ELF-1 (cell line): ENCODE measurements at places on chromosomes 1 and 21.

DNA sequence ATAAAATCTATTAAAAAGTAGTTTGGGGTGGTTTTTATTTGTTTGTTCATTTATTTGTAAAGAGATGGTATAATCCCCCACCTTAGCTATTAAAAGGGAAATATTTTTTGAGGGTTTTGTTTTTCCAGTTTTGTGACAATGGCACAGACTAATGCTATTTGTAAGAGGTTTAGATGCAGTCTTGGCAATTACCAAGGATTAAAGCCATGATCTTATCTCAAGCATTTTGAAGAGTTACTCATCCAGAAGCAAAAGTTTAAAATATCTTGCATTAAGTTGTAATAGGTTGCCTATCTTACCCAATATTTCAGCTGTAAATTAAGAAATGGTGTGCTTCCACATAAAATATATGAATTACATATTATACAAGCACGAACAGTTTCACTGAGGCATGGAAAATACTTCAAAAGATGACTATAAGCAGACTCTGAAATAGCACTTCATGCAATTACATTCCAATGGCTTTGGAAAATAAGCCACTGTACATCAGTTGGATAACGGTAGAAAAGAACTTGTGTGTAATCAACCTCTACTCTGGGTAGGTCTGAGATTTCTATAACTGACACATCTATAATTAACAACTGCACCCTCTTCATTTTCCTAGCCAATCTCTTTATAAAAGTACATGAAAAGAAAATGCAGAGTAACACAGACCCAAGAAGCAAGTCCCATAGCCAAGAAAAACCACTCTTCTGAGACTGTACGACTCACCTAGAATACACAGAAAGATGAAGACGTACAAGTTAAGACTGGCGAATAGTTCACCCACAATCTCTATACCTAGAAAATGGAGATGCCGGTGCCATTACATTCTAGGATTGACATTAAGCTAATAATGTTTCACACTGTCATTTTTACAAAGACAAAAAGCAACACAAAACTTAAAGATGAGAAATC, 95.2 kb downstream of the PTPN14 start:
- DNase-seq = no peak

DNA sequence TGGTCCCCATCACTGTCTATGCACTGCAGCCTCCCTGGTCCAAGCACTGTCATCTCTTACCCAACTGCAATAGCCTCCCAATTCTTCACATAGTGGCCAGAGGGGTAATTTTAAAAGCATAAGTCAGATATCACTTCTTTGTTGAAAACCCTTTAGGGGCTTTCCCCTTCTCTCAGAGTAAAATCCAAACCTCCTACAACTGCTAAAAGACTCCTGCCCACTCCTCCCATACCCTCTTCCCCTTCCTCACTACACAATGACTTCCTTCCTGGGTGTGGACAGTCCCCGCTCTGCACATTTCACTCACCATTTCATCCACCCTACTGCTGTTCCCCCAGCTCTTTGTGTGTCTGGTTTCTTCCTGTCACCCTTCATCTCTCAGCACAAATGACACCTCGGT, 8.3 kb downstream of the MCOLN2 start:
- DNase-seq = no peak

- no peak for DNase-seq
These were observed 10.1 kb upstream of the ST6GALNAC5 start for GRCh38 chr1:76857138-76857537.

DNA sequence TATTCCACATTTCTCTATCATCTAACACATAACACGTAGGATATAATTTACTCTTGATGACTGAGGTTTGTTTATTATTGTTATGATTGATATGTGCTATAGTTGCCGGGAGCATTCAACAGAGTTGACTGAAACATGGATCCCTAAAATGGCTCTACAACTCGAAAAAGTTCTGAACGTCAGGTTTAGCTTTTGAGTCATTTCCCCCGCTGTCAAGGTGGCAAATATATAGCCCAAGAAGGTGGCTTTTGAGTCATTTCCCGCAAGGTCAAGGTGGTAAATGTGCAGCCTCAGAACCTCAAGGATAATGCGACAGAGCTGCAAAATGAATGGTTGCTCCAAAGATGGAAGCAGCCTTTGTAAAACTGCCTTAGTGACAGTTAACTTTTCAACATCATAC, 104.0 kb downstream of the NIBAN1 start:
- DNase-seq = no peak

DNA sequence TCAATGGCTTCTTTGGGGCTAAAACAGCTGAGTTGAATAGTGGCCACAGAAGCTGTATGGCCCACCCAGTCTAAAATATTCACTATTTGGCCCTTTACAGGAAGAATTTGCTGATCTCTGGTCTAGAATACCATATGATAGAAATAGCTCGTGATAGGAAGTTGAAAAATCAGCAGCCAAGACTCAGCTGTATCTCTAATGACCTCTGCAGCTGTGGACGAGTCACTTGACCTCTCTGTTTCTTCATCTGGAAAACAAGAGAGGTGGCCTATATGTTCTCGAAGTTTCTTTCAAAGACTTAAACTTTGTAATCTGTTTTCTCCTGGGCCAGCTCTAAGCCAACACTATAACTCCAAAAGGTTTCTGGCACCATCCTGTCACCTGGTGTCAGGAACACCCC, 129.2 kb downstream of the ZBTB18 start:
- DNase-seq = no peak

DNA sequence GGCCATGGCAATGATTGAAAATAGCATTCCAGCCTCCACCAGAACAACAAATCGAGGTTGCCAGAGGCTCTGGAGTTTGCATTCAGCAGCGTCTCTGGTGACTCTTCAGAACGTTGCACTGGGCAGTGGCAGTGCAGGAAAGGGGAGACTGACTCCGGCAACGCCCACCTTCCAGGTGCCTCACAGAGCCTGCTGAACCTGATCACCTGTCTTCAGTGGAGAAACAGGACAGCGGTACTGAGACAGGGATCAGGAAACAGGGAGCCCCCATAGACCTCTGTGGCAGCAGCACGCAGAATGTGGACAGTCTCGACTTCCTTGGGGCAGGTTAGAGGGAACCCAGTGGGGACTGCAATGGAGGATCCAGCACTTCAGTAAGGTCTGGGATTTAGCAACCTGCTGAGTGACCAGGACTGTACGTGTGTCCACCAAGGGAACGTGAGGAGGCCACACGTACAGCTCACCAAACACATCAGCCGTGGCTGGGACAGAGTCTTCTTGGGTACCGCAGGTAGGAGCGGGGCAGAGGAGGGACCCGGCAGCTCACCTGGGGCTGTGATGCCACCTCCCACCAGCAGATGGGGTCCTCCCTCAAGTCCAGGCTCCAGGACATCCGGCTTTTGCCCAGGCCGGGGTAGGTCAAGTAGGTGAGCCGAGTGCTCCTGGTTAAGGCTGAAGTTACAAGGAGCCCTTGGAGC, 128.6 kb downstream of the PRDM2 start:
- DNase-seq = peak; percentile 82

GRCh38 chr1:248611883-248612414, 14.4 kb upstream of the OR2T10 start:
- no peak for DNase-seq

DNA sequence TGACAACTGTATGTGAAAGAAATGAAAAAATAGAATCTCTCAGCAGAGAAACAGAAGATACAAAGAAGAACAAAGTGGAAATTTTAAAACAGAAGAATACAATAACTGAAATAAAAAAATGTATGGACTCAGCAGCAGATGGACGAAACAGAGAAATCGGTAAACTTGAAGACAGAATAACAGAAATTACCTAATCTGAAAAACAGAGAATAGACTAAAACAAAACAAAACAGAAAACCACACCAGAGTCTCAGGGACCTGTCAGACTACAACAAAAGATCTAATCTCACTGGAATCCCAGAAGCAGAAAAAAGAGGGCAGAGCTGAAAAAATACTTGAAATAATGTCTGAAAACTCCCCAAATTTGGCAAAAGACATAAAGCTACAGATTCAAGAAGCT, 83.0 kb downstream of the ZSWIM5 start:
- no peak for DNase-seq

DNA sequence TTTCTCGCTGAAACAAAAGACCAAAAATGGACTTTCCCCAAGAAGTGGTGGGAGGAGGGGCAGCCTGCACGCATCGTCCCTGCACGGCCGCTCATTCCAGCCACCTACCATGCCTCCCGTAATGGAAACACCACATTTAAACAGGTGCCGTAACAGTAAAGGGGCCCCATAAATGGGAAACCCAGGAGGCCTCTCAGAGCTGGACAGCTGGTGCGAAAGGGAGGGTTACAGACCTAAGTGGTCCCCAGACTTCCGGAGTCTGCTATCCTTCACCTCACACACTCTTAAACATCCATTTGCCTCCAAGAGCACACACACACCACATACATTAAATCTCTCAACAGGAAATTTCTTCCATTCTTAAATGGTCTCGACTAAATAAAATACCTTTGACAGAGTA, 120.7 kb upstream of the SOD1 start:
- DNase-seq = no peak

- peak; percentile 87 for DNase-seq
These were observed at the start of gene EVA1B for GRCh38 chr1:36323636-36324352. EVA1B (minus strand) TSS chr1:36323645; CDS start chr1:36323037, 608 bp downstream.
